Skin of body (tissue), 3 donors: ENCODE measurements at places on chromosomes 7 and 10.

GRCh38 chr10:12631216-12631615 lies 281.9 kb downstream of the CAMK1D start:
- DNase-seq, result no peak

GRCh38 chr10:3778692-3779157 lies 6.3 kb downstream of the KLF6 start:
- DNase-seq, result no peak

- no peak for DNase-seq
Measured at GRCh38 chr7:22805227-22805626, 17.4 kb downstream of the TOMM7 start.

- DNase-seq, result no peak
Measured at GRCh38 chr10:740936-741431, 51.5 kb upstream of the DIP2C start.

- no peak for DNase-seq
Measured at GRCh38 chr10:132901351-132901750, 41.0 kb downstream of the CFAP46 start.

- no peak for DNase-seq
Measured at GRCh38 chr7:117874191-117874700, 1.0 kb upstream of the CTTNBP2 start.

DNA sequence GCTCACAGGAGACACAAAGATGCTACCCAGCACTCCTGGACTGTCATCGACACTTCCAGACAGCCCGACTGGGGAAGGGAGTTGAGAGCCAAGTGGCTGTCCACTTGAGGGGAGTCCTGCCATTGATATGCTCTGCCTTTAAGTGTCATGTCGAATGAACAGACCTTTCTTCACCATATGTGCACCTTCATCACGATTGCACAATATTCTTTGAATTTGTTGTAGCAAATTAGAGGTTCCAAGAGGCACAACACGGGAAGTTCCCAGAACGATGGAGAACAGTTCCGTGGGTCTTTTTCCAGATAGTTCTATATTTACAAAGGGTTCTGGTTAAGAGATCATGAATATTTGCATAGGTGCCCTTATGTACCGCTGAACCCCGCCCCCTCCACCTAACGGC lies 16.0 kb downstream of the SLC18A2 start:
- DNase-seq, result no peak

- DNase-seq, result no peak
Measured at GRCh38 chr7:148419856-148420832, 170.4 kb upstream of the C7orf33 start.

DNA sequence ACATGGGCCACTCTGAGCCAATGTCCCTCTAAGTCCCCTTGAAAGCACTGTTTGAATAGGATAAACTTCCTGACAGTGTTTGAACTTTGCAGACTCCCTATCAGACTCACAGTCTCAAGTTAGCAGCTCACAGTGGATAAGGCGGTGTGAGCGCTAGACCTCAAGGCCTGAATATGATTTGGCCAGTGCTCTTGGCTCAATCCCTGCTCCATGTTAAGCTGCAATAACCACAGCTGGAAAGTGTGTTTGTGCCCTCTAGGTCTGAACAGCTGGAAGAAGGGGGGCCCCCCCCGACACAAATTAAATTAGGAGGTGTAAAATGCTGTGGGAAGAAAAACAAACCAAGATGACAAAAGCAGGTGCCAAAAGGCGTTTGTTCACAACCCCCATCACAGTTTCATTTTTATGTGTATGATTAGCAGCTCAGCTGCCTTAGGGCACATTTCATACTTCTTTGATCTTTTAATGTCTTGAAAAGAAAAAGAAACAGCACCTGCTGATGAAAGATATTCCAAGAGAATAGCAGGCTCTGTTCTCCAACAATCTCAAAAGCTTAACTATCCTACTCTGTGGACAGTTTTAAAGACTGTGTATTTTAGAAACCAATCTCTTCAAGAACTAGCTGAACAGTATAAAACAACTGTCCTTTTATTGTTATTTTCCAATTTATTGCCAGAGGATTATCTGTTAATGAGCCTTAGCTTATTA lies 167.6 kb downstream of the SNX13 start:
- DNase-seq, result no peak

- DNase-seq, result no peak
Measured at GRCh38 chr10:72386916-72387586, 32.3 kb upstream of the DNAJB12 start.

- DNase-seq, result peak; percentile 5
Measured at GRCh38 chr7:142375710-142376313, 118.0 kb upstream of the PRSS58 start.

GRCh38 chr10:43424416-43424815 lies 12.5 kb upstream of the ZNF487 start:
- DNase-seq, result no peak

- no peak for DNase-seq
Measured at GRCh38 chr7:103719070-103719469, 270.4 kb downstream of the RELN start.

- DNase-seq, result no peak
Measured at GRCh38 chr7:36792421-36792820, 68.1 kb upstream of the AOAH start.

DNA sequence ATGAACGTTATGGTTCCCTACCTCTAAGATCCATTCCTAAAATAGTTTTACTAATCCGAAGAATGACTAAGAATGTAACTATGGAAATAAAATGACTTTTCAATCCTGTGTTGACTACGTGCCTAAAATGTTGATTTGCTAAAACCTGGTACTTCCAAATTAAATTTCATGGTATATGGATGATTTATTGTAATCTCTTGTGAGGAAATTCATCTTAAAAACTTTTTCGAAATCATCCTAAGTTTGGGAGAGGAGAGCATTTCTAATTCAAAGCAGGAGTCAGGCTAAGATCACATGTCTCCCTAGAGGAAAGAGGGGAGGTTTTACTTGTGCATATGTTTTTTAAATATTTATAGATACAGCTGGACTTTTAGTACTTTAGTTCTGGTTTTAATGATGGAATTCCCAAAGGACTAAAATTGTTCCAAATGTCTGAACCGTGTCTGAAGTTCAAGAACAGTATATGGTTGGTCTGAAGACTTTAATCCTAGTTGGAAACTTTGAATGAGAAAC lies 483.9 kb downstream of the AUTS2 start:
- DNase-seq, result peak; percentile 86

GRCh38 chr7:74240482-74240881 lies 13.7 kb downstream of the RFC2 start:
- DNase-seq, result no peak

DNA sequence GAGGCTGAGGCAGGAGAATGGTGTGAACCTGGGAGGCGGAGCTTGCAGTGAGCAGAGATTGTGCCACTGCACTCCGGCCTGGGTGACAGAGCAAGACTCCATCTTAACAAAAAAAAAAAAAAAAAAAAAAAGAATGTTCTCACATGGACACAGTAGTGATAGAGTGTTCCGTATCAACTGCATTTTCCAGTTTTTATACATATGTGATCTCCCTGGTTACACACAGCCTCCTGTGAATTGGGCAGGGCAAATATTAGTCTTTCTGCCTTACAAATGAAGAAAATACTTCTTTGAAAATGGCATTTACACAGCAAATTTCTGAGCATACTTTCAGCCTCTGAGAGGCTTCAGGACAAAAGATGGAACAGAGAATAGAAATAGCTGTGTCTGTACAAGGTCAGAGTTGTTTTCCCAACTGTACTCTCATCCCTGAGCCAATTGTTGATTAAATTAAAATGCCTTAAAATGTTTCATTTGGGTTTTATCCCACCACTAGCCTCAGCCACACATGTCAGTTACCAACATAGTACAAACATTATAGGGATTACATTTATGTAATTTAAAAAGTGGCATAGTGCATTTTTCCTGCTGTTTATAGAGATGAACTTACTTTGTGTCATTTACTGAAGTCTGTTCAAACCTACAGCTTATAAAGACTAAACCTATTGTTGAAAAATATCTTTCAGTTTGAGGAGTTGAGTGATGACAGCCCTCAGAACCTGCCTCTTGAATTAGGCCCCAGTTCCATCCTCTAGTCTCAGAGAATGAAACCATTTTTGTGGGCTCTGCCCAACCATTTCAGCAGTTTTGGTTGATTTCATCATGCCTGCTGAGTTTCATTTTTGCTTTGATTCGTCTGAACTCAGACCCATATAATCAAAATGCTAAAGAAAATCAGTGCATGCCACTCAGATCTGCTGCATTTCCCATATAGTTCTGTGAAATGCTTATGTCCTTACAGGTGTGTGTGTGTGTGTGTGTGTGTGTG lies 609.4 kb upstream of the C7orf33 start:
- no peak for DNase-seq

GRCh38 chr7:75696263-75697037 lies 42.3 kb downstream of the HIP1 start:
- no peak for DNase-seq

GRCh38 chr7:119963654-119964053 lies 309.3 kb upstream of the KCND2 start:
- DNase-seq, result no peak

DNA sequence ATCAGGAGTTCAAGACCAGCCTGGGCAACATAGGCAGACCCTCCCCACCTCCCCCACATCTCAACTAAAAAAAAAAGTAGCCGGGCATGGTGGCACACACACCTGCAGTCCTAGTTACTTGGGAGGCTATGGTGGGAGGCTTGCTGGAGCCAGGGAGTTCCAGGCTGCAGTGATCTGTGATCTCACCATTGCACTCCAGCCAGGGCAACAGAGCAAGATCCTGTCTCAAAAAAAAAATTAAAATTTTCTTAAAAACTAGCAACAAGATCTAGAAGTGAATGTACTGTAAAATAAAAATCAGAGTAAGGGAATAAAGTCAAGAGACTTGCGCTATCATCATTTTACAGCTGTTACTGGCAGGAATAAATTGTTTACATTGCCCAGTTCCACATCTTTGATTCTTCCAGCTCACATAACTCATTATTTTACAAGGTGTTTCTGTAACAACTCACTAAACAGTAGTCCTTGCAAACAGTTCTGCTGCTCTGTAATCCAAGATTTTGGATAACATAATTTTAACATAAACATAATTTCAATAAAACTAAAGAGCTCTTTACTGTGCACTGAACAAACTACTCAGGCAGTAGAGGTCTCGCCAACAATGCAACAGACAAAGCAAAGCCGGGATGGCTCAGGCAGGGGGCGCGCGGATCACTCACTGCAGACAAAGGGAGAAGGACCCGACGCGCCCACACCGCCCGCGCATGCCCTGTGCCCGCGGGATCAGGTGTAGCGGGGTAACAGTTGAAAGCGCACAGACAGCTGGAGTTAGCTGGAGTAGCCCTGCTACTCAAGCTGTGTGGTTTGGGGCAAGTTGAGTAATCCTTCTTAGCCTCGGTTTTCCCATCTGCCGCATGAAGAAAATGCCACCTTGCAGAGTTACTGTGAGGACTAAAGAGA lies 73.3 kb upstream of the NFE2L3 start:
- peak; percentile 28 for DNase-seq
